ENCODE measurements at places on chromosomes 7 and 10.

DNA sequence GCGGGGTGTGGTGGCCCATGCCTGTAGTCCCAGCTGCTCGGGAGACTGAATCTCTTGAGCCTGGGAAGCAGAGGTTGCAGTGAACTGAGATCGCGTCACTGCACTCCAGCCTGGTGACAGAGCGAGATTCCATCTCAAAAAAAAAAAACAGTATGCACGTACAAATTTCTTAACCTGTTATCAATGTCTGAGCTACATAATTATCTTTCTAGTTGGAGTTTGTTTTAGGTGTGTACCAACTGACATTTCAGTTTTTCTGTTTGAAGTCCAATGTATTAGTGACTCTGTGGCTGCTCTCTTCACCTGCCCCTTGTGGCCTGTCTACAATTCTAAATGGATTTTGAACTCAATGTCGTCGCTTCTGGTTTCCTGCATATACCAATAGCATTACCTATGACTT, 40.3 kb downstream of the CD36 start:
- no peak for DNase-seq

GRCh38 chr7:140901941-140902302, 22.8 kb downstream of the BRAF start:
- DNase-seq, result no peak

DNA sequence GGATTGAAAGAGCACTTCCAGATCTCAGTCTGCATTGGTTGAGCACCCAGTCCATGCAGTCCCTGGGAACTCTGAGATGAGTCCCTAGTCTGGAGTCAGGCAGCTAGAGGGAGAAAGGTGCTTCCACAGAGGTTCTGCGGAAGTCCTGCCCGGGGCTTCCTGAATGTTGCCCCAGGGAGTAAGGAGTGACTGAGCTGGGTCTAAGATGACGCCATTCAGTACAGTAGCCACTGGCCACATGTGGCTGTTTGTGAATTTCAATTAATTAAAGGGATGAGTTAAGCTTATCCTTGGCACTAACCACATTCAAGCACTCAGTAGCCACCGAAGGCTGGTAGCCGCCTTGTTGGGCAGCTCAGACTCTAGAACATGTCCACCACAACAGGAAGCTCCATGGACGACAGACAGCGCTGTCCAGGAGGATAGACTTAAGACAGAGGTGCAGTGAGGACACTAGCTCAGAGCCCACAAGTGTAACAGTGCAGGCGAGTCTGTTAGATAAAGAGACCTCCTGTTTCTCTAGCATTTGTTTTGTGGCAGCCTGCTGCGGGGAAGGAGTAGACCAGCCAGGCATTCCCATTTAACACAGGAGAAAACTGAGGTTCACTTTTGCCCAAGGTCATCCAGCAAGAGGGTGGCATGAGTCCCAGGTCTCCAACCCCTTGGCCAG, 101.6 kb upstream of the PPIF start:
- DNase-seq, result no peak

GRCh38 chr10:113399065-113399464, 153.8 kb upstream of the HABP2 start:
- DNase-seq, result no peak

- no peak for DNase-seq
These were observed 171.2 kb downstream of the ZNF365 start for GRCh38 chr10:62545160-62546066.

- no peak for DNase-seq
These were observed 40.2 kb downstream of the EGFR start for GRCh38 chr7:55059021-55059420.

DNA sequence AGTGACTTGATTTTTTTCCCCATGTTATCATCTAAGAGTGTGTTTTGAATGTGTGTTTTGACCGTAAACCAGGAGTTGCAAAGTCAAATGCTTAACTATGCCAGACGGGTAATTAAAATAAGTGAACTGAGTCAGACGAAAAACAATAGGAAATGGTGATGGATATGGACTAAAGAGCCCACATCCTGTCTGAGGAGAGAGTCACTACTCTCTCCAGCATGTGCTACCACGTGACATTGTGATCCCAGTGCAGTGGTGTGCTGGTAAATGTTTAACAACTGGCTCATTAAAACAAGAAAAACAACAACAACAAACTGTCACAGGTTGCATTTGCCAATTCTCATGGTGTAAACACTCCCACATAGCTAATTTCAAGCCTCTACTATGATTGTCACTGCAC, 164.3 kb downstream of the SUGCT start:
- no peak for DNase-seq

DNA sequence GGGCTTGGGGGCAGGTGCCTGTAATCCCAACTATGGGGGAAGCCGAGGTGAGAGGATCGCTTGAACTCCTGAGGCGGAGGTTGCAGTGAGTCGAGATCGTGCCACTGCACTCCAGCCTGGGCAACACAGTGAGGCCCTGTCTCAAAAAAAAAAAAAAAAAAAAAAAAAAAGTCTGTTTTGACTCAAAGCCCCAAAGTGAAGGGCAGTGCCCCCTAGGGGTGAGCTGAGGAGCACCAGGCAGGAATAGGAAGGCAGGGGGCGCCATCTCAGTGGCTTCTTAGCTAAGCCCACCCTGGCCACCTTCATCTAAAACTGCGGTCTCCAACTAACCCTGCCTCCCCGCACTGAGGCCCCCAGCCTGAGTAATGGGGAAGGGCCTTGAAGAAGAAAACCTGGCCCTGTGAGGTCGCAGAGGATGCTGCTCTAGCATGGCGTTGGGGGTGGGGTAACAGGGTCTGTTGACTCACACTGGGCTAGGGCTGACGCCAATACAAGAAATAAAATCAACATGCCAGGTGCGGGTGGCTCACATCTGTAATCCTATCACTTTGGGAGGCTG, 9.8 kb downstream of the PODXL start:
- DNase-seq, result no peak

GRCh38 chr7:2613931-2614600, 17.7 kb upstream of the TTYH3 start:
- no peak for DNase-seq

DNA sequence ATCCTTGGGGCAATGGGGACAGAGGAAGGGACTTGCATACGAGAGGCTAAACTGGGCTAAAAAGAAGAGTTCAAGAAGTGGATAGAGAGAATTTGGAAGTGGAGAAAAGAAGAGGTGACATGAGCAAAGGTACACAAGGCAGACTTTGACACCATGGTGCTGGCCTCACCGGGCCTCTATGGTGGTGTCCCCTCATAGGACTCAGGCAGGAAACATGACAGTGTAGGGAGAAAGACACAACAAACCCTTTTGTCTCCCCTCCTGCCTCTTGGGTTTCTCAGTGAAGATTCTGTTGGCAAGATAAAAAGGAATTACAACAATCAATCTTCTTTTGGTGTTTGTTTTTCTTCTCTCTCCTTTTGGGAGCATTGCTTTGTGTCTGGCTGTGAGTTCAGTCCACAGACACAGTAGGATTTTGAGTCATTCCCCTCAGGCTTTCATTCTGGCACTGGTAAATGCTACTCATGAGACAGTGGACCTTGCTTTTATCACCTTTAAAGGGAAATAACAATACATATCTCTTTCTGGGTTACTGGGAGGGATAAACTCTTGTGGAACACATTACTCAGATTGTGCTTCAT, 827.7 kb downstream of the TNS3 start:
- no peak for DNase-seq

DNA sequence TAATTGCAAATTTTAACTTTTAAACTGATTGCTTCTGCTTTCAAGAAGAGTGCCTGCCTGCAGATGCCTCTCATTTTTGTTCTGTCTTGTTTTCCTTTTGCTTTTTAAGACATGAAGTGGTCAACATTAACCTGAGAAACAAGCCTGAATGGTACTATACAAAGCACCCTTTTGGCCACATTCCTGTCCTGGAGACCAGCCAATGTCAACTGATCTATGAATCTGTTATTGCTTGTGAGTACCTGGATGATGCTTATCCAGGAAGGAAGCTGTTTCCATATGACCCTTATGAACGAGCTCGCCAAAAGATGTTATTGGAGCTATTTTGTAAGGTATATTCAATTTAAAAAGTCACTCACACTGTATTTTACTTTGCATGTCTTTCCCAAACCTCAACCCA, 8.8 kb downstream of the GSTO2 start:
- no peak for DNase-seq

- no peak for DNase-seq
These were observed 146.0 kb downstream of the FANK1 start for GRCh38 chr10:126042354-126042753.

- peak; percentile 28 for DNase-seq
These were observed 79.0 kb downstream of the FAS start for GRCh38 chr10:89069589-89069988.

DNA sequence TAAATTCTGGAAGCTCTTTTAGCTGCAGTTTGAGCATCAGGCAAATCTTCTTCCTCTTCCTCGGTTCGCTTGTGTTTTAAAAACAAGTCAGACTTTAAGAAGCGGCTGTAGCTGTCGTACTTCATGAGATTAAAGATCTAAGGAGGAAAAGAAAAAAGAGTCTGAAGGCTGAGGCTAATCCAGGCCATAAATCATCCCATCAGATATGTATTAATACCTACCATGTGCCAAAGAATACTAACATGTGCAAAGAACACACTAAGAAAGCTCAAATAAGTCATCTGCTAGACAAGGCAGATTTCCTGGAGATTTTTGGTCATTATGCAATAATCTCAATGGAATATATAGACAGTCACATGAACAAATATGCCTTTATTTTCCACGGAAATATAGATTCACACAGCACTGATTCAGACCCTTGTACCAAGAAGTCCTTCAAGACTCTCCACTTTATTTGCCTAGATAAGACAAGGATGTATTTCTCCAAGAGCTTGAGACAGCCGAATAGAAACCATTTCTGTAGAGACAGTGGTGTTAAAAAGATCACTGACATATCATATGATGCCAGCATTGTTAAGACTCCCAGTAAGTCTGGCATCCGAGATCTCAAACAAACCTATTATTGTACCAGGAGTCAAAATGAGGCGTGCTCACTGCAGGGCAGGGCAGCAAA, 42.3 kb downstream of the RGS10 start:
- no peak for DNase-seq
